Vagina (tissue), 2 donors: ENCODE measurements at places on chromosomes 4 and X. TPM values are rescaled to one million over a fixed set of nuclear protein-coding genes. Genes with fewer than 3 reads are reported as not detected.

DNA sequence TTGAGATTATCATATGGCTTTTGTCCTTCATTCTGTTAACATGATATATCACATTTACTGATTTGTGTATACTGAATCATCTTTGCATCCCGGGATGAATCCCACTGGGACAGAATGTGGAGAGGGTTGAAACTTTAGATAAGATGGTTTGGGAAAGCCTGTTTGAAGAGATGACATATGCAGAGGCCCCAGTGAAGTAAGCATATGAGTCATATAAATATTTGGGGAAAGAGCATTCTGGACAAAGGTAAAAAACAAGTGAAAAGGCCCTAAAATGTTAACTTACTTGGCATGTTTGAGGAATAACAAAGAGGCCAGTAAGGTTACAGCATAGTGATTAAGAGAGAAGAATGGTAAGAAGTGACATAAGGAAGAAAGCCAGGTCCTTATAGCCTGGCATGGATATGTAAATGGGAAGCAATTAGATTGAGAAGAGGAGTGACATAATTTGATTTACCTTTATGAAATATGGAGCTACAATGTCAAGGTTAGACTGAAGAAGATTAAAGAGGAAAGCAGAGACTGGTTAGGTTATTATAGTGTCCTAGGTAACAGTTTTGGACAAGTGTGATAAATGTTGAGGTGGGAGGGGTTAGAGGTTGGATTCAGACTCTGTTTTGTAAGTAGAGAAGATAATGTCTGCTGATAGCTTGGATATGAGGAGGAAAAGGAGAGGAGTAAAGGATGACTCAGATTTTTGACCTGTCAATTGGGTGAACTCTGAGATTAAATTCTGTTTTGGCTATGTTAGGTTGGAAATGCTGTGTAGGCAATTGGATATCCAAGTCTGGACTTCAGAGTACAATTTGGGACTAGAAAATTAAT is 54.6 kb upstream of the DRP2 start:
- no peak overlapping the region for H3K4me3 ChIP-seq
- no peaks in the 10 kb centered on the region for H3K36me3 ChIP-seq

GRCh38 chr4:128846063-128846462 is 36.6 kb downstream of the JADE1 start:
- no peaks in the 10 kb centered on the region for H3K27me3 ChIP-seq
- DNase-seq = no peak
- H3K27ac ChIP-seq = no peak overlapping the region
- peaks cover 74% of the 10 kb centered on the region for H3K36me3 ChIP-seq
- peaks cover 17% of the 10 kb centered on the region for H3K4me1 ChIP-seq

The GYPA gene
- total RNA-seq = not detected

GRCh38 chr4:66926687-66927086 is 618.6 kb downstream of the CENPC start:
- H3K4me3 ChIP-seq = no peak overlapping the region
- H3K36me3 ChIP-seq = no peaks in the 10 kb centered on the region
- no peak overlapping the region for H3K27ac ChIP-seq
- H3K4me1 ChIP-seq = no peaks in the 10 kb centered on the region

GRCh38 chrX:1502853-1503252 is 34.1 kb downstream of the P2RY8 start:
- no peaks in the 10 kb centered on the region for H3K4me1 ChIP-seq
- H3K27me3 ChIP-seq = no peaks in the 10 kb centered on the region
- no peak for DNase-seq
- no peak overlapping the region for H3K27ac ChIP-seq
- H3K36me3 ChIP-seq = no peaks in the 10 kb centered on the region
